ENCODE measurements at places on chromosomes 4 and X.

GRCh38 chr4:132910229-132910748, 238.8 kb upstream of the PCDH10 start:
- DNase-seq = no peak

- no peak for DNase-seq
Observed at GRCh38 chr4:88244816-88245579, 39.4 kb downstream of the PPM1K start.

DNA sequence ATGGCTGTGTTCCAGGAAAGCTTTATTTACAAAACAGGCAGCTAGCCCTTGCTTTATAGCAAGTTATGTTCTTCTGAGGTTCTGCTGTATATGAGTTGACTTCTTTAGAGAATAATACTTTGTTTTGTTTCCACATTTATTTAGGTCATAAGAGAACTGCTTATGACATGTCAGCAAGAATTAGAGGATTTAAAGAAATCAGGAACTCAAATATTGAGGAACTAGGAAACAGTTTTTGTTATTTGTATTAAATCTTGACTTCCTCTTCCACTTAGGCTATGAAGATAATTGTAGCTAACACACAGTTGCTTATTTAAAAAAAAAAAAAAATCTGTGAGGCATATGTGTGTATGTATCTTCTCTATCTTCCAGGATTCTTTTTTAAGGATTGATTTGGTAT, 14.3 kb downstream of the ZRSR2 start:
- no peak for DNase-seq

- DNase-seq = no peak
Observed at GRCh38 chr4:181529537-181529936, 713.7 kb upstream of the TENM3 start.

GRCh38 chr4:94519019-94519418, 67.3 kb downstream of the PDLIM5 start:
- DNase-seq = no peak

DNA sequence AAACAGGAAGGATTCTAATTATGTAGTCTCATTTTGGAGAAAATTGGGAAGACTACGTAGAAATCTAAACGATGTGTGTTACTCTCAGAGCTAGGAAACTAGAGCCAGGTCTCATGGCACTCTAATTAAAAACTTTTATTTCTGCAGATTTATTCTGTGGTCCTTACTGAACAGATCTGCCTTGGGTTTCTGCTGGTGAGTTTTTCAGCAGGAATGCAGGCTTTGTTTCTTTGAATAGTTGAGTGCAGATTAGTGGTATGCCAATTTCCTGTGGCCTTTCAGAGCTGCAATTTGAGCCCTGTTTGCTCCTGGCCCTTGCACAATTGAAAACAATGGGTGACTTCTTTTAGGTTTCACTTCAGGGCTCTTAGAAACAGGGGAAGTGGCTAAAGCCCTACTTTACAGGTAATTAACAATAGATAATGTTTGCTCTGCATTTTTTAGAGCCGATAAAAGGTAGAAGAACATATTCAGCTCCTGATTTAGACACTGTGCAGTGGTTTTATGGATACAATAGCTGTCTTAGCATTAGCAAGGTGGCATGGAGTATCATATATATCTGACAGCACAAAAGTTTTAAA, 21.8 kb downstream of the SPRY1 start:
- no peak for DNase-seq

GRCh38 chr4:65498606-65499005, 171.7 kb downstream of the EPHA5 start:
- DNase-seq = no peak

All from activated CD4-positive, CD25-positive, alpha-beta regulatory T cell (primary cell).